Stimulated activated CD4-positive, alpha-beta T cell treated with anti-CD3 and anti-CD28 coated beads, Interleukin-12 subunit alpha, Interleukin-12 subunit beta, amount 100 ng/mL, for 4 hours (primary cell): ENCODE measurements at places on chromosomes 2 and 18.

GRCh38 chr2:108570416-108570815 is 36.1 kb downstream of the LIMS1 start:
- DNase-seq: no peak

GRCh38 chr2:217360111-217360510 is 500.2 kb upstream of the TNP1 start:
- no peak for DNase-seq

- DNase-seq: no peak
These were observed 28.6 kb upstream of the NPC1 start for GRCh38 chr18:23614891-23615290.

DNA sequence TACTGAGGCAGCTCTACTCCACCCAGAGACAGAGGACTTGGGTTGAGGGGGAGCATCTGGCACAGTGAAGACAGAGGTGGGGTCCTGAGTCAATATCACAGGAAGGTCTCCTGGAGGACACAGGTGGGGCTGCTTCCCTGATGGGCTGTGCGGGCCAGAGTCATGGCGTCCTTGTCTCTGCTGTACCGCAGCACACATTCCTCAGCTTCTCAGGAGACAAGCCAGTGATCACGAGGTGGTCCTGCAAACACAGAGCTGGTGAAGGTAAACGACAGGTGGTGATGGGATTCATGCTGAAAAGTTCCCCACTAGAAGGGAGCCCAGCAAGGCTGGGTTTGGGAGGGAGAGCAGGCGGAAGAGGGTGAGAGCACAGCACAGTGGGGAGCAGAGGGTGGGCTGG is 9.7 kb downstream of the TCF23 start:
- no peak for DNase-seq

DNA sequence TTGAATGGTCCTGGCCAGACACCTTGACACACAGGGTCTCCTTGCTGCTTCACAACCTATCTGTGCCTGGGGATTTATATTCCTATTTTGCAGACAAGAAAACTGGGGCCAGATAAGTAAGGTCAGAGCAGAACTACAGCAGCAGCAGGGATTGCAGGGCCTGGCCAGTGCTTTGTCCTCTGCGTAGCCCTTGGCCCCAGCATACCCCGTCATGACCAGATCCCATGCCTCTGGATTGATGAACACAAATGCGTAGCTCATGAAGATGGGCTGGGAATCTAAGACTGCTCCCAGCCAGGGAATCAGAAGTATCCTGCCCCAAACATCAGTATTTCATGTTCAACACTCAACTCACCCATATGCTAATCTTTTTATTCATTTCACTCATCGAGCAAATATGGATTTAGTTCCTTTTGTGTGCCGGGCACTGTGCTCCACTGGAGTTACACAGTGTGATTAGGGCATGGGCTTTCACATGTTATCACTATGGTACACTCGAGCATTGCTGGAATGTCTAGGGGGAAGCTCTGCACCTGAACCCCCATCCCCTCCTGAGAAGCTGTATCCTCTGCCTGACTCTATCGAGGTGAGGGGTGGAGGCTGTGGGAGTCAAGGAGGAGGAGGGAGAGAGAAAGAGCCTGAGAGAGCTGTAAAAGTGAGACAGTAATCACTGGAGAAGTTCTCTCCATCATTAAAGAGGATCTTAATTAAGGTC is 143.3 kb downstream of the CYP26B1 start:
- no peak for DNase-seq

- no peak for DNase-seq
These were observed 42.5 kb downstream of the MAP4K3 start for GRCh38 chr2:39394516-39394961.

GRCh38 chr18:48866856-48867255 is 83.9 kb downstream of the SMAD7 start:
- DNase-seq: no peak

DNA sequence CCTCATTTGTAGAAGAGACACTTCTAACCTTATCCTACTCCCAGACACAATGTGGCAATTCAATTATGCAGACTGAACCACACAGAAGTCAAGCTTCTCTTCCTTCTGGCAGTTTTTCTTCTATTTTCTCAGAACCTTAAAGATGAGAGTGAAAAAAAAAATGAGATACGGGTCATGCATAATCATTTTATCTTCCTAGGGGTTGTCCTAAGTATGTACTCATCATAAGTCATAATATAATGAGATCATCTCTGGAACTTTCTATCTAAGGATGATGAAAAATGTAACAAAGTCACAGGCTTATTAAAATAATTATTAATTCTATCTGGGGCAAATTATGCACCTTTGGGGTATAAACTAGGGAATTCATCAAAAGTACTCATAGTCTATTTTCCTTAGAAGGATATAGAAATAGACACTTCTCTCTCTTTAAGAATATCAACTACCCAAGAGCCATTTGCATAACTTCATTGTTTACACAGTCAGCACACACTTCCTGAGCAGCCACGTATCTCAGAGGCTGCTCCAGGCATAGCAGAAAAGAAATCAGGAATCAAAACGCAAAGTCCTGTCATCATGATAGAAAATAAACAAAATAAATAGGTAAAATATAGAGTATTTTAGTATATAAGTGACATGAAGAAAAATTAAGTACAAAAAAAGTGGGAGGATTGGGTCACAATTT is 345.9 kb upstream of the SPHKAP start:
- no peak for DNase-seq

DNA sequence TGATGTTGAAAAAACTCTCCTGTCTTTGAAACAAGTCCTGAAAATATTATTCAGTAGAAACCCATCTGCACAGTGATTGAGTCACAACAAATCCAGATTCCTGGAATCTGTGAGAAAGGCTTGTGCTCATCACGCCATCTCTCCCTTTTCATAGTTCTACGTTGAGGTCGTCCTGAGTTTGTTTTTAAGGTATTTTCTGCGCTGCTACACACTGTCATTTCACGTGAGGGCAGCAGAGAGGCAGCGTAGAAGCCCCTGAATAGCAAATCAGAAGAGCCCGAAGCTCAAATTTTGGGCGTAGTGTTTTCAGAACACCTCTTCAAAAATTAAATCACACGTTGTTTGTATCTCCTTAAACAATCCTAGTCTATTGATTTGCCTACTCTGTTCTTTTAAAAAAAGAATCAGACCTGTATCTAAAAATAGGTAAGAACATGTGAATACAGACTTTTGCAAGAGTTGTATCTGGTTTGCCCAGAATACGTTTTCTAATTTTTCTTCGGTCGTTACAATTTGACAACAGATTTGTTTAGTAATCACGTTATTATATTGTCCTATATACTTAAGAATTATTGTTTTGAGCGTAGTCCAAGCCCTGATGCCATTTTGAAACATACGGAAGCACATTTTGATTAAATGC is 61.6 kb upstream of the SLC38A11 start:
- no peak for DNase-seq

DNA sequence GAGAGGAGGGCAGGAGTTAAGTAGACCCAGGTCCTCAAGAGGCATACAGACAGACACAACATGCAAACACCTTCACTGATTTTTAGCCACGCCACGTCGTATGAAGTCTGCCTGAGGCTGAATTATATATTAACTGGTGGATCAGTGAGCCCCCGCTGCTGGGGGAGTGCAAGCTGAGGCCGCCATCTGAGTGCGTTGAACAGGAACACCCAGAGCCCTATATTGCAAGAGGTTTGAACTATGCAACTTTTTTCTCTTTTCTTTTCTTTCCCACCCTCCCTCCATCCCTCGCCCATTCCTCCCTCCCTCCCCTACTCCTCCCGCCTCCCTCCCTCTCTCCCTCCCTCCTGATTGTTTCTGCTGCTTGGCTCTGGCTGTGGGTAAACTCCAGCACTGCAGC is 30.2 kb downstream of the SETBP1 start:
- DNase-seq: no peak

DNA sequence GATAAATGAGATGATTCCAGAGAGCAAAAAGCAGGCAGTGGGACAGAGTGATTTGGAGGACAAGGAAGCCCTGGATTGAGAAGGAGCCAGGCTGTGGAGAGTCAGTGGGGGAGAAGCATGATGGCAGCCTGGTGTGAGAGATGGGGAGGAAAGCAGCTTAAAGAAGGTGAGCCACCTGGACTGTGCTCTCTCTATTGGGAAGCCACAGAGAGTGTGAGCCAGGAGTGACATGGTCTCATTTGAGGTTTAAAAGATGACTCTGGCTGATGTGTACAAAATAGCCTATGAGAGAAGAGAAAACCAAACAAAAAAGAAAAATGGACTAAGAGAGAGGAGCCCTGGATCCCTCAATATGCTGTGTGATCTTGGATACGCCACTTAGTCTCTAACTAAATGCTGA is 12.9 kb upstream of the EPAS1 start:
- DNase-seq: no peak

DNA sequence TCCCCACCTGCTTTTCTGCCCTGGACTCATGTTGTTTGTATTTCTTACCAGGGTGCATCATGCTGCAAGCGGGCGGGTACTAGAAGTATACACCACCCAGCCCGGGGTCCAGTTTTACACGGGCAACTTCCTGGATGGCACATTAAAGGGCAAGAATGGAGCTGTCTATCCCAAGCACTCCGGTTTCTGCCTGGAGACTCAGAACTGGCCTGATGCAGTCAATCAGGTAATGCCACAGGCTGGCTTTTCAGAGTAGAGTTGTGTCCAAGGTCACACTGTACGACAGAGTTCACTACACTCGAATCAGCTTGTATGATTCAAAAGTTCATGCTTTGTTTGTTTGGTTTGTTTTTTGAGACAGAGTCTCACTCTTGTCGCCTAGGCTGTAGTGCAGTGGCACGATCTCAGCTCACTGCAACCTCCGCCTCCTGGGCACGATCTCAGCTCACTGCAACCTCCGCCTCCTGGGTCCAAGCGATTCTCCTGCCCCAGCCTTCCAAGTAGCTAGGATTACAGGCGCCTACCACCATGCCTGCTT is 19.4 kb downstream of the SRSF7 start:
- DNase-seq: no peak

DNA sequence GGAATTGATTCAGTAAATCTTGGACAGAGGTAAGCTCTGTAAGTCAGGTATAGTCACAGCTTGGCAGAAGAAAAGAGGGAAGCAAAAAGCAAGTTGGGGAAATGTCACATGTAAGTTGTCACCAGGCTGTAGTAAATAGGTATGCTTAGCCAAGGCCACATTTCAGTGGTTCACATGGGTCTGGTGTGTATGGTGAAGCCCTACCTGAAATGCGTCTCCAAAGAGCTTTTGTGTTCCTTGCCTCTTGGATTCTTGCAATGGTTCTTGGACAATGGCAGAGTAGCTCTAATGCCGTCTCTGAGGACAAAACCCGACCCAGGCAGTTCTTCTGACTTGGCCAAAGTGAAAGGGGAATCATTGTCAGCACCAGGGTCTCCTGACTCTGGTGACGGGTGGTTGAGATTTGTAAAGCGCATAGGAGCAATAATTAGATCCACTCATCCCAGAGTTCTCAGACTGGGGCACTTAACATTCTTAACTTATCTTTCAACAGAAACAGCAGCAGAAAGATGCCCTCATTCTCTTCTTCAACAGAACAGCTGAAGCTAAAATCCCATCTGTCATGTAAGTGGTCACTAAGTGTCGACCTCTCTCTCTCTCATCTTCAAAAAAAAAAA is 34.4 kb upstream of the RPL37A start:
- DNase-seq: no peak

GRCh38 chr2:210063306-210063705 is 60.9 kb downstream of the RPE start:
- no peak for DNase-seq

DNA sequence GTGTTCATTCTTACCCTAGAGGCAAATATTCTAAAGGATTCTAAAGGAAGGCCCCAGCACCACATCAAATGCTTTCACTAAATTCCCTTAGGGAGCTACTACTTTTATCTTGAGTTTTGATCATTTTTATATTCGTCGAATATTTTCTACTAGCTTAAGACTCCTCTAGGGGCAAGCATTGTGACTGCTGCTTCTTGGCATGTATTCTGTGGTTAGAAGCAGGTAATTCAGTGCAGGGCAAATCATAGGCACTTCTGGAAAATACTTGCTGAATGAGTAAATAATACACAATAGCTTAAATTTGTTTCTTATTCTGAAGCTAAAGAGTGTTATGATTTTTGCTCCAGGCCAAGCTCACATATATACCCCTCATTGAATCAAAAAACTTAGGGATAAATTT is 136.4 kb downstream of the LRP2 start:
- no peak for DNase-seq

GRCh38 chr2:37857575-37858399 is 67.3 kb upstream of the RMDN2 start:
- DNase-seq: no peak

DNA sequence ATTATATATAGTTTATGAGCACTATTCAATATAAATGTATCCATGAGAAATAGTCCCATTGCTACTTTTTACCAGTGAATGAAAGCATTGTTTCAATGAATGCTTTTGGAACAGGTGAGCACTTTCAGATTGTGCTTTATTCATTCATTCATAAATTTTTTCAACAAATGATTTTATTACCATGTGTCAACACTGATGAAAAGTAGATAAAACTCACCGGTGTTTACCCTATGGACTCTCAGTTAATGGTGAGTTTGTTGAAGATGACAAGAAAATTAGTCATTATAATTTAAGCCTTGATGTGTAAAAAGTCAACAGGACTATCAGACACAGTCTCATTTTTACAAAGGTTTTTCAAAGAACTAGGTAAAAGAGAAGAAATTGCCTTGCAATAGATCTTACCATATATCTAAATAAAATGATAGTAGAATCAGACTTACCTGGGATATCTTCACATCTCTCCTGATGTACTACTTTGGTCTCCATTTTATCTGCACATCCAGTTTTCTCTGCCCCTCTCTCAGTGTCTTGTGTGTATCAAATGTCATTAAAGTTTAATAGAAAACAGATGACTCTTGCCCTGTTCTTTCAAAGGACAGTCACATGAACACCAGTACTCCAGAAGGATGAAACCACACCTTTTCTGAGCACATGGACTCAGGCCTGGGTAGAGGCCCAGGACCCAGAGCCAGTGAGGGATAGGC is 325.3 kb upstream of the RND3 start:
- DNase-seq: no peak

- DNase-seq: no peak
These were observed 122.6 kb upstream of the DNAJC10 start for GRCh38 chr2:182593394-182593975.

- DNase-seq: no peak
These were observed 189.5 kb downstream of the DOK6 start for GRCh38 chr18:69590150-69590549.

GRCh38 chr18:35778850-35779627 is 193.4 kb upstream of the RMP24 start:
- no peak for DNase-seq

DNA sequence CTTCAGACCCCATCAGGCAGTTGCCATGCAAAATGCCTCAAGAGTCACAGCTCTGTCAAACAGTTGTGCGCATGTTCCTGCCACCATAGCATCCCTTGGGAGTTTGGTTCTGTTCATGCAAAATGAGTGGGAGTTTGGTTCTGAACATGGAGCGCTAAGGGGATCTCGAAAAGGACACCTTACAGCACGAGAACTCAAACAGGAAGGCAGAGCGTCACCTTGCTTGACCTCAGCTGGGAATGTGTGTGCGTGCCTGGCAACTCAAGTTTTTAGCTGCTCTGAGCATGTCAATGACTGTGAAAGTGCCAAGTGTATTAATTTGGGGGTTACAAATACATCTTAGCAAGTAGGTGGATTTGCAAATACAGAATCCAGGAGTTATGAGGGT is 16.6 kb downstream of the MALL start:
- DNase-seq: no peak
